PC-3 (cell line): ENCODE measurements at places on chromosomes 1 and 21. TPM values are rescaled to one million over a fixed set of nuclear protein-coding genes. Genes with fewer than 3 reads are reported as not detected.
A peak's percentile ranks its signal among the peaks of the same experiment; 100 is the strongest.

TMEM35B gene
- 10.7 and 10.9 TPM in 2 replicates for total RNA-seq

GUCA2A gene
- not detected in 2 replicates for total RNA-seq

WNT2B gene
- total RNA-seq: 0.46 and 0.55 TPM in 2 replicates

SLC66A1 gene
- 27.7 and 28.9 TPM in 2 replicates for total RNA-seq

DNA sequence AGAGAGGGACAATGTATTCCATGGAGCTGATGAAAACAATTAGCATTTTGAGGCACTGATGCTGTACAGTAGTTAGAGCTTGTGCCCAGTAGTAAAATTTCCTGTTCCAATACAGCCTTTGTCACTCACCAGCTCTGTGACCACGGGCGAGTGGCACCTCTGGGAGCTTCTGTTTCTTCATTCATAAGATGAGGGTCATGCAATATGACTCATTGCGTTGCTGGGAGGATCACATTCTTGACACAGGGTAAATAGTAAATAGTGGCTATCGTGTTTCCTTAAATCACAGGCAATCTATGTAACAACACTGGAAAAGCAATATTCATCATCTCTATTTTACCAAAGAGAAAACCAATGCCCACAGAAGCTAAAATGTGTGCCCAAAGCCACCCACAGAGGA is 4.5 kb upstream of the LRRC52 start:
- DNase-seq: peak; percentile 84

DNA sequence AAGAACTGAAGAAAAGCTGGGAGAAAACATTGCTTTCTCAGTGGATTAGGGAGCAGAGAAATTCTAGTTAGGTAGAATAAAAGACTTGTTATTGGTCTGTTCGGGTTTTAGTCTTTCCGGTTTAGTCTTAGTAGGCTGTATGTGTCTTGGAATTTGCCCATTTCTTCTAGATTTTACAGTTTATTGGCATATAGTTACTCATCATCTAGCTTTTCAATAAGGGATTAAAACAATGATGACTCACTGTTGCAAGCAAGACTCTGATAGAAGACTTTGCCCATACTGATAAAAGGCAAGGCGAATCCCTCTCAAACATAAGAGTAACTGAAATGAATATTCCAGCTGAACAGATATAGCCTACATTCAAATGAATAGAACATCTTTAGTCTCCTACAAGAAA is 62.3 kb downstream of the GPR137B start:
- peak; percentile 25 for DNase-seq

DNA sequence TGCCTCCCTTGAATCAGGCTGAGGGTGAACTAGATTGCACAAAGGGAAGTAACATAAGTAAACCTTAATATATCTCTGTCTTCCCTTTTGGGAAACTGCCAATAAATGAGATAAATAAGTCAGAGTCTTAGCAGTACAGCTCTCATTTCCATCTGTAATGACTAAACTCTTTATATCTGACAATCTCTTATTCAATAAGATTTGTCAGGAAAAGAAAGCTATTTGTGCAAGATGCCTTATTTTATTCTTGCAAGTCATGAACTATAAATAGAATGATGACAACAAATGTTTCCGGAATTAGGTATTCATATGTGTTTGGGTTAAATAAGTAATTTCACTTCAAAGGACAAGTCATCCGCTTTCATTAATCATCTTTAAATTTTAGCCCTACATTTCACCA is 229.2 kb downstream of the PTGER3 start:
- DNase-seq: no peak

DNA sequence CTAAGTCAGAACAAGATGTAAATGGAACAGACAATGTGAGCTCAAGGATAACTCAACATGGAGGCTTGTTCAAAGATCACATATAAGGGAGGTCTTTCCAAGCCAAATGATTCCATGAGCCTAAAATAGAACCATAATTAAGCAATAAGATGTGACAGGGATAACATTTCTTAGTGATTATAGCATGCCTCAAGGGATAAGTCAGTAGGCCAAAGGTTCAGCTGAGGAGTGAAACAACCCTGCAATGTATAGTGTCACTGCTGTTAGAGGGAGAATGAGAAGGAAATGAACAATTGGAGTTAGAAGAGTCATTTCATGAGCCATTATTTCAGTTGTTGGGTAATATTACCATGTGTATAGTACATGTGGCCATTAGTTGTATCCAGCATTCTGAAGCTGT is 25.0 kb downstream of the GORAB start:
- DNase-seq: no peak

DNA sequence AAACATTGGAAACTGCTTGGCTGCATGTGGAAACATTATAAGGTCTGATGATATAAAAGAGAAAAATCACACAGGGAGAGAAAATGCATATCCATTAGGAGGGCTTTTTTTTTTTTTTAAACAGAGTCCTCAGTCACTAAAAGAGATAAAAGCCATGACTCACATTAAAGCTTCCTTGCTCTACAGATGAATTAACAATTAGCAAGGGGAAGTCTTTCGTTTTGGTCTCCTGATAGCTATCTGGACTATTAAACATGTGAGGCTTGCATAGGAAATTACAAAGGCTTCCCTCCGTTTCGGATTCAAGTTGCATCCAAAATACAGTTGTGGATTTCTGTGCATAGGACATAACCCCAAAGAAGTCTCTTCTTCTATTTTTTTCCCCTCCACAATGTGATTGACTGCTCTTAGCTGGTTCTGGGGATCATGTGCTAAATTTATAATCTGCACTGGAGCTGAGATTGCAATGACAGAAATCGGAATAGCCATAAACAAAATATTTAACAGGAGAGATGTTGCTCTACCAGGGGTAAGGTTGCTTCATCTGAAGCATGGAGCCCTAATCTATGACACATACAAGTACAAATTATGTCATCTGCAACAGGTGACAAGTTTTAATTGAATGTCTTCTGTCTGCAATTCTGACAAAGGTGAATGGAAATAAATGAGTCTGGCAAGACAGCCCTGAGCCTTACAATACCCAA is 146.8 kb downstream of the ESRRG start:
- DNase-seq: no peak

- peak; percentile 92 for DNase-seq
These were observed 21.7 kb downstream of the INTS3 start for GRCh38 chr1:153749408-153750005.

DNA sequence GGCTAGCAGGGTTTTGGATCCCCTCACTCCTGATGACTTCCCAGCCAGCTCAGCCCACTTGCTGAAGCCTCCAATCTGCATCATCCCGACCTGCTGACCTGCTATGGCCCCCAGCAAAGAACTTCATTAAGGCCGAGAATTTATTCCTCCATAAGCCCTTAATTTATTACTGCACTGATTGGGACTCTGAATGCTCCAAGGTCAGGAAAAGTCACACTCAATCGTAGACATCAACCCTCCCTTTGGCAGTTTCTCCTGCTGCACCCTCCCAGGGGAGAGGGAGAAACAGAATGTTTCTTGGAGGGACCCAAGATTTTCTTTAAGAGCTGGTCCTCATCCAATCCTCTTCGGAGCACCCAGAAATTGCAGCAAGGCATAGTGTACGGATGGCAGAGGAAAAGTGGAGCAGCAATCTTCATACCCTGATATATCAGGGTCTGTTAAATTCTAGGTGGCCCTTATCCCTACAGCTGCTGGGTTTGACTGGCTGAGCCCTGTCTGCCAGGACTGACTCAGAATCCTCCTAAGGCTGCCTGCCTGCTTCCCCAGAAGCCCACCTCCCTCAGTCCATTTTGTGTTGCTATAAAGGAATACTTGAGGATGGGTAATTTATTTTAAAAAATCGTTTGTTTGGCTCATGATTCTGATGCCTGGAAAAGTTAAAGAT is 62.2 kb downstream of the DMAP1 start:
- no peak for DNase-seq

GRCh38 chr1:40948741-40949443 is 30.6 kb upstream of the CTPS1 start:
- DNase-seq: peak; percentile 94

DNA sequence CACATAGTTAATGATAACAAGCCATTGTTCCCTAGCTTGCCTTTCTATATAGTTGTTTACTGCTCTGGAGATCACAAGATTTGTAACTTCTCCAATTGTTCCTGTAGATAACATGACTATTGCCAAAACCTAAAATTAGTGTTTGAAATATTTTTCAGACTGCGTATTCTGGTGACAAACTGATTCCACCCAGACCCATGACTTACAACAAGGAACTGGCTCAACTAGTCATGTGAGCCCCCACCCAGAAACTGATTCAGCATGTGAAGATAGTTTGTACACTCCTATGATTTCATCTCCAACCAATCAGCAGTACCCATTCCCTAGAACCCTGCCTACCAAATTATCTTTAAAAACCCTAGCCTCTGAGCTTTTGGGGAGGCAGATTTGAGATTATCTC is 131.4 kb upstream of the BCL9 start:
- DNase-seq: no peak

DNA sequence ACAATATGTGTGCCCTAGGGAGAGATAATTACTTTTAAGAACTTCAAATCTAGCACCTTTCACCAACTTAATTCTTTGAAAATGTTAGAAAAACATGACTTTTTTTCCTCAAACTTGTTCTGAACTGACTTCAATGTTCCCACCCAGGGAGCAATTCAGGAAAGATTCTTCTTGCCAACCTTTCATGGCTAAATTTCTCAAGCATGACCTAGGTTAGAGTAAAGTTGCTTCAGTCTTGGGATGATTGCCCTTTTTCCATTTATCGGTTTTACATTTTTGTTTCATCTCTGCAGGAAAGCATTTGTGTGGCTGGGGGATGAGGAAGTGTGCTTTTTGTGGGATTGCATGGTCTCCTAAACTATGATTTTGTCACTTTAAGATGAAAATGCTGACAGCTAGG is 647.7 kb downstream of the LTN1 start:
- DNase-seq: no peak

- no peak for DNase-seq
These were observed 1.9 kb upstream of the IRF2BP2 start for GRCh38 chr1:234611847-234612351.

DNA sequence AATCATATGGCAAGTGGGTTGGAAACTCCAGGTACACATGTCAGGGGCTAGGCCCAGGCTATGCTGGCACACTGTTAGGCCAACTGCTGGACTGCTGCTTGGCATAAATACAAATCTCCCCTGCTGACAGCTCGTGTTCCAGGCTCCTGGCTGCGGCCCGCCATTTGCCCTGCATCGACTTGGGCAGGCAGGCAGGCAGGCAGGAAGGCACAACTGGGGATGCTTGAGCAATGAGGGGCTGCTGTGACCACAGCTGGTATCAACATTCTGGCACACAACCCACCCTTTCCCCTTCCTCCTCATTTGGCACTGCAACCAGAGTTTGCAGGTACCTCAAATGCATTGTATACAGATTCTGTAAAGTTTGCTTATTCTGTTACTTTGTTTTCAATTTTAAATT is 53.2 kb downstream of the SAMSN1 start:
- DNase-seq: no peak
